Immature natural killer cell (primary cell): ENCODE measurements at places on chromosomes 2 and 18. TPM values are rescaled to one million over a fixed set of nuclear protein-coding genes. Genes with fewer than 3 reads are reported as not detected.

- DNase-seq, result no peak
These were observed 37.5 kb upstream of the TPO start for GRCh38 chr2:1375794-1376193.

DNA sequence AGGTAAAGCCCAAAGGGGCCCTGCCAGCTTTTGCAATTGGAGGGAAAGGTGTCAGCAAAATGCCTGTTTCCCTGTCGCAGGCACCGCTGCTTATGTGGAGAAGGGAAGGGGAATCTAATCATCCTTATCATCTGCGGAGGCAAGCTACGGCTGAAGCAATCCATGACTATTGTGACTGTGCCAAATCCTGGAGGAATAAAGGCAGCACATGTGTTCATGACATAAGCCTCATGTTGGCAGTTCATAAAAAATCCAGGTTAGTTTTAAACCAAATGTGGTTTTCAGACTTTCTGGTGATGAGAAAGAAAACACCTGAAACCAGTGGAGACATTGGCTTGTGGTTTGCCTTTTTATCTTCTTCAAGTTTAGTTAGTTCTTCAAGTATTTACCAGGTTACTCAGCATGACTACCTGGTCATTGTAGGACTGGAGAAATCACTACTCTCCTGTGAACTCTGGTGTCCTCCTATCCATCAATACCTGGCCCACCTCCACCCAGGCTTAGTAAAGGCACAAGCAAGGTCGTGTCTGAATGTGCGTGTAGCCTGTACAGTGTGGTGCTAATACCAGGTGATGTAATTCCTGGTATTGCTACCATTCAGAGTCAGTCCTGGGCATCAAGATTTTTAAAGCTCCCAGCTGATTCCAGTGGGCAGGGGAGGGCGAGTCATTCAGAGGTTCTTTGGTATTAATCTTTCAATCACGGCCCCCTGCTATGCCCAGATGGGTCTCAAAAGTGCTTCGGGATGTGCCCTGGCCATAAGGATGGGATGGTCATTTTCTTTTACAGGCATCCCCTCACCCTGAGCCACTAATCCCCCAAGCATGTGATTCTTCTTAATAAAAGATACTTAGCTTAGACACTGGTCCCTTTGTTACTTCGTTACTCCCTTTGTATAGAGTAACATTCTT, 96.8 kb downstream of the TGFA start:
- no peak for DNase-seq

DNA sequence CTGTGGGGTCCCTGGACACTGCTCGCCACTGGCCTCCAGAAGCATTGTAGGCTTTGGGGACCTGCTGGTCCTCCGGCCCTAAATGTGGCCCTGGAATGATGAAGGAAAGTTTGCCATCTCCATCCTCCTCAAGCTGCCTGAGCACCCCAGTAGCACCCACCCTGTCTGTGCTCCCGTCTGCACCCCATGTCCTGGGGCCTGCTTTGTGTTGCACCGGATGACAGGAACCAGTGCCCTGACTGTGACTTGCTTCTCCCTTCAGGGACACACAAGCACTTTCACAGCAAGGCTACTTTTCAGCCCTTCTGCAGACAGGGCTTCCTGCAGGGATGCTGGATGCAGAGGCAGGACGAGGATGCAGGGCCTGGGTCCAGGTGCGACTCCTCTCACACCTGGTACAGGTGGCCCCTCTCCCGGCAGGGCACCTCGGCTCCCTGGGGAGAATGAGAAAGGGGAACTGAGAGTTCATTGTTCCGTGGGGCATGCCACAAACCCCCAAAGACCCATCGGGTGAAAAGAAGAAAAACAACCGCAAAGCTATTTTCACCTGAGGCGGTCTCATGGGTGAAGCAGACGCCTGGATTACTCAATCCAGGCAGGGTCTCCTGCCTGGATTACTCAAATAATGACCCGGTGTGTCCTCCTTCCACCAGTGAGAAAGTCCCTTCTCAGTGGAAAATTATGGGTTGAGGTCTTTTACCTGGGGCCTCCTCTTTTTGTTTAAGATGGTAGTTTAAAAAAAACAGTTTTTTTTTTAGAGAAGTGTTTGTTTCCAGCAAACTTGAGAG, 74.9 kb downstream of the LONRF2 start:
- DNase-seq, result no peak

- DNase-seq, result no peak
These were observed 7.7 kb upstream of the CDC42EP3 start for GRCh38 chr2:37679072-37679695.

GRCh38 chr2:96175951-96176350, 30.7 kb upstream of the DUSP2 start:
- no peak for DNase-seq

- DNase-seq, result no peak
These were observed 46.4 kb downstream of the UXS1 start for GRCh38 chr2:106147665-106148064.

GRCh38 chr18:56036741-56037140, 448.7 kb upstream of the TCF4 start:
- DNase-seq, result no peak

- no peak for DNase-seq
These were observed 9.4 kb downstream of the GPD2 start for GRCh38 chr2:156445296-156446220.

- no peak for DNase-seq
These were observed 7.9 kb downstream of the PAX3 start for GRCh38 chr2:222290736-222291484.

DNA sequence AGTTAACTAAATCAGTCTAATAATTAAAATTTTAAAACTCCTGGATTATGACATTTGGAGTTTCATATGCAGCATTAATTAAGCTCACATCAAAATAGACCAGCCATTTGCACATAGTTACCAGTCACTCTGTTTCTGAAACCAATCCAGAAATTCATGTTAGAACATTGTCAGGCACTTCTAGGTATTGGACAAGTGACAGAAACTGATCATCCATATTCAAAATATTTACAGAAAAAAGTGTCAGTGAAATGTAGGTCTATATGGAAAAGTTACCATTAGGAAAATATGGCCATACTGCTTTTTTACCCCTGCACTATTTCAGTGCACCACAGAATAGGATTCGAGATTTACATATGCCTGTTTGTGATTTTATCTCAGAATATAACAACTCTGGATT, 33.4 kb downstream of the UPP2 start:
- DNase-seq, result no peak

DNA sequence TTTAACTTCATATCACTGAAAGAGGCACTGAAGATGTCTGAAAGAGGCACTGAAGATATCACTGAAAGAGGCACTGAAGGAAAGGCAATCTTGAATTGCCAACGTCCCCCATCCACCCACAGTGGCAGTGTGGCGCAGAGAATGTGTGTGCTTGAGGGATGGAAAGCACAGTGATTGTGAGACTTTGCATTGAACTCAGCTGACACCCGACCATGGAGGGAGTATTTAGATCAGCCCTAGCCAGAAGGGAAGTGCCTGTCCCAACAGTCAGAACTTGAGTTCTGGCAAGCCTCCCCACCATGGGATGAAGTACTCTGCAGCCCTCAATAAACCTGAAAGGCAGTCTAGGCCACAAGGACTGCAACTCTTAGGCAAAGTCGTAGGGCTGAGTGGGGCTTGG, 33.8 kb downstream of the MAP4K3 start:
- no peak for DNase-seq

DNA sequence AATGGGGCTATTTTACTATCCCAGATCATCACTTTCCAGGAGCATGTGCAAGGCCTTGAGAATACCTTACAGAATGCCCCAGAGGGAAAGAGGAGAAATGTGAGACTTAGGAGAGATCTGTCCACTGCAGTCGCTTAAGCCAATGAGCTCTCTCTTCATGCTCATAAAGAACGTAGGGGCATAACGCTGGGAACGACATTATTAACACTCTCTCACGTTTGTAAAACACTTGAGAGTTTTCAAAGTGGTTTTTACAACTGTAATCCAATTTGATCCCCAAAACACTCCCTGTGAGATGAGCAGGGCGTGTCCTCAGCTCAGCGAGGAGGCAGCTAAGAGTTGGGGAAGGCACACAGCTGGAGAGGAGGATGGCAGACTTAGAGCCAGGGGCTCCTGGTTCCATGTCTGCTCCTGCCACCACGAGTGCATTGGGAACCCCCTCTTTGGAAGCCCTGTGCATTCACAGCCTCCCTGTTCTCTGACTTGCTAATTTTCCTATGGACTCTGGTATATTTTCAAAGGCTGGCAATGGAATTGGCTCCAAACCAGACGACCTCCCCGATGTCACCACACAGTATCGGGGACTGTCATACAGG, 97.4 kb downstream of the PLB1 start:
- no peak for DNase-seq

- no peak for DNase-seq
These were observed 158.5 kb upstream of the SH3BP4 start for GRCh38 chr2:234793212-234793785.

DNA sequence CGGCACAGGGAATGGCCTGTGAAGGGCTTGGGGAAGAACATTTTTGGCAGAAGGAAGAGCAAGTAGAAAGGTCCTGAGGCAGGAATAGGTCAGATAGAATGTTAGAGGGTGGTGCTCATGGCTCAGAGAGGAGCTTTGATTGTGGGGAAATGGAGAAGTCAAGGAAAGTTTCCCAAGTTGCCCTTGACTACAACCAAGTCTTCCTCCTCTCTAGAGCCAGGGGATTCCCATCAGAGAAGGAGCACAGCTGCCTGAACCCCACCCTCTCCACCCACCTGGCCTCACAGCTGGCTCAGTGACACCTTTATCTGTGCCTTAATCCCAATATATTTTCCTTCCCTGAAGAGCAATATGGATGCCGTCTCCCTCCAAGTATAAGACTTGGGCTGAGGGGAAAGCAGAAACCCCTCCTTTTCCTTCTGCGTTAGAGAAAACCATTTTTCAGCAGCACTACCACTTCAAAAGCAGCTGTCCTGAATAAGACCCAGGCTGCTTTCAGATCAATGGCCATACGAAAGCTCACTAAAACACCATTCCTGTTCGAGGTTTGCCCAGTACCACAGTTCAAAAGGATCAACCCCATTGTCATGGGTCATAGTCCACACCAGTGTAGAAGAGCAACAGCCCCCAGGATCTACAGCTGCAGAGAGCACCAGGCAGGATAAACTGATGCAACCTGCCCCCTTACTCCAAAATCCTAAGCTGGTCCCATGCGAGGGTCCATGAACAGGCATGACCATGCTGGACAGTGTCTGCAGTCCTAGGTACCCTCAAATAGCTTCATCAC, 199.6 kb downstream of the AFF3 start:
- no peak for DNase-seq

CD28 gene
- 0.04 TPM for polyA plus RNA-seq

DGUOK gene
- 207 TPM for polyA plus RNA-seq

GALNT1 gene
- polyA plus RNA-seq, result 28.5 TPM

RAD51AP2 gene
- polyA plus RNA-seq, result not detected

ATRAID gene
- 264 TPM for polyA plus RNA-seq

RAB6C gene
- not detected for polyA plus RNA-seq

IL37 gene
- polyA plus RNA-seq, result not detected

CAVIN2 gene
- polyA plus RNA-seq, result 0.34 TPM

LRRTM4 gene
- not detected for polyA plus RNA-seq
